Stimulated activated naive CD8-positive, alpha-beta T cell treated with anti-CD3 and anti-CD28 coated beads, Interleukin-15, Interleukin-2, amounts not matched to agents 100 U/mL and 50 U/mL, for 24 hours (primary cell): ENCODE measurements at places on chromosomes 2 and 18.

- no peak for DNase-seq
These were observed 139.0 kb downstream of the EHBP1 start for GRCh38 chr2:62844311-62845090.

DNA sequence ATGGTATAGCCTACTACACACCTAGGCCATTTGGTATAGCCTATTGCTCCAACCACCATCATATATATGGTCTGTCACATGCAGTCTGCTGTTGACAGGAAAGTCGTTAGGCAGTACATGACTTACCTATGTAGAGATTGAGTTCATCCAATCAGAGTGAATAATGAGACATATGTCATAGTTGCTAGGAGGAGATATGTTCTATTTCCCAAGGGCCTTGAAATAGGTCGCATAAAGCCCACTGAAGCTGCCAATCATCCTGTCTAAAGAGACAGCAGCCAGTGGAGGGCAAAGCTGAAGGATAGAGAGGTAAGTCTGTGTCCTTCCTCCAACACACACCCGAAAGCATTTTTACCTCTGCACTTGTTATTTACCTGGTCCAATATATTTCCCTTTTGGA, 263.4 kb downstream of the PTPRM start:
- DNase-seq: no peak

- DNase-seq: peak; percentile 18
These were observed 3.8 kb upstream of the SESTD1 start for GRCh38 chr2:179268277-179268925.

GRCh38 chr18:22073411-22073810, 96.0 kb upstream of the GATA6 start:
- DNase-seq: no peak

DNA sequence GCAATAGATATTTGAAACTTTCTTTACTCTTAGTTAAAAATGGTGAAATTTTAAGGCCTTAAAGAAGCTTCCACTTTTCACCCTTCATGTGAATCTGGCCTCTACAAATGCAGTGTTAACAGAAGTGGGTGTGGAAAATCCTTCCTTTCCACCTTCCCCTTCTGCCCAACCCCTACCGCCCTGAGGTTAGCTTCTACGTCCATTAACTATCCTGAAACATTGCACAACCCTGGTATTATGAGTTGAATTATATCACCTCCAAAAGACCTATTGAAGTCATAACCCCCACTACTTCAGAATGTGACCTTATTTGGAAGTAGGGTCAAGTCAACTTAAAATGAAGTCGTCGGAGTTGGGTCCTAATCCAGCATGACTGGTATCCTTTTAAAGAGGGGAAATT, 80.8 kb upstream of the ACSL3 start:
- no peak for DNase-seq

DNA sequence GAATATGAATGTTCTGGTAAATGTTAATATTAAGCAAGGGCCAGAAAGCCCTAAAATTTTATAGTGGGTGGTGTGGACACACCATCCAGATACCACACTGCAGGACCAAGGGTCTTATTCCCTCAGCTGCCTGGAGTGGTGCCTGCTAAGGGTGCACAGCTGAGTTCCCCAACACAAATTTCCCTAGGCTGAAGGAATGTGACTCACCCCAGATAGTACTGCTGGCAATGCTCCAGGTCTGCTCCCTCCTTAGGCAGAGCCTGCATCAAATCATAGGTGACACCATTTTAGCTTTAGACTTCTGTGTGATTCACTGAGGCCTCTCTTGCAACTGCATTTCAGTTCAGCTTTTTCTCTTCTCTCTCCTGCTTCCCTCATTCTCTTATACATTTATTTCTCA, 321.1 kb downstream of the SATB2 start:
- DNase-seq: no peak

DNA sequence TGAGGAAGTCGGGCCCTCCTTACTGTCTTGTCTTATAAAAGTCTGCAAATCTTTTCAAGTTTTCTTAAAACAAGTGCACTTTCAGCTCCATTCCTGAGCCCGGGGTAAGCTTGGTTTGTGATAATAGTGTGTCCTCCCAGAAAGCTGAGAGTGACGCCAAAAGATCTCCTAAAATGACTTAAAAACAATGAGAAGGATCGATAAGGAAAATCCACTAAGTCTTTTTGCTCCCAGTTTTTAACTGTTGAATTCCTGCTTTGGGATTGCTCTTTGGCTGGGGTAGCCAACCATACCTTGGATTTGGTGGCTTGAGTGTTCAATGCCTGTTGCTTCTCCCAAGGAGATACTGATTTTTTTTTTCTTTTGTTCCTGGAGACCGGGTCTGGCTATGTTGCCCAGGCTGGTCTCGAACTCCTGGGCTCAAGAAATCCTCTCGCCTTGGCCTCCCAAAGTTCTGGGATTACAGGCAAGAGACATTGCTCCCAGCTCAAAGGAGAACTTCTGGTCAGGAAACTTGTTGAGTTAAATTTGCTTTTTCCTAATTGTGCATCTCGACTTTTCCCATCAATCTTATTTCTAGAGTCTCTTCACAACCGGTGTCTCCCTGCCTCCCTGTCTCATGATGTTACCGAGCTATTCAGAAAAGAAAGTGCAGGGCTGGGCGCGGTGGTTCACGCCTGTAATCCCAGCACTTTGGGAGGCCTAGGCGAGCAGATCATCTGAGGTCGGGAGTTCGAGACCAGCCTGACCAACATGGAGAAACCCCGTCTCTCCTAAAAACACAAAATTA, 3.0 kb downstream of the TGIF1 start:
- peak; percentile 30 for DNase-seq

GRCh38 chr18:72868585-72869225, 918 bp upstream of the NETO1 start:
- DNase-seq: peak; percentile 4

GRCh38 chr2:176813621-176814049, 399.0 kb upstream of the HNRNPA3 start:
- DNase-seq: no peak

- no peak for DNase-seq
These were observed 25.7 kb downstream of the ADI1 start for GRCh38 chr2:3493615-3494007.

- peak; percentile 64 for DNase-seq
These were observed 31.3 kb upstream of the SSB start for GRCh38 chr2:169767243-169767888.

DNA sequence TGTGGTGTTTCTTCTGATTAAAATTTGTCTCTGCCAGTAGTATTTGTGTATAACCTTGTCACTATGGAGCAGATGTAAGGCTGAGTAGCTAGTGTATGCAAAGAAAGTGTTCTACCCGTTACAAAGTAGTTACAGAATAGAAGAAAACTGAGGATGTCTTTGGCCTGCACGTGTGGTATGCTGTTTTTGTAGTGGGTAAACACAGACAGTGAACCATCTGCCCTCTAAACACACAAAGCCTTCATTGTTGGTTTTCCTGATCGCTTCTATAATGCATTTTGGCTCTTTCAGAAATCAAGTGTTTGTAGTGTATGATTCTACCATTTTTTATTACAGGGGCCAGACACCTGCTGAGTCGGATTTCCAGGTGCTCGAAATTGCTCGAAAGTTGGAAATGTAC, 61.5 kb downstream of the FARP2 start:
- no peak for DNase-seq

GRCh38 chr2:129887688-129888266, 91.7 kb upstream of the RAB6C start:
- DNase-seq: no peak
